Right forelimb (tissue), 1 donor: ENCODE measurements at places on chromosomes 5 and 9.

- DNase-seq = no peak
These were observed 20.5 kb upstream of the ZFR start for GRCh38 chr5:32465076-32465475.

- DNase-seq = no peak
These were observed 39.3 kb downstream of the RNF145 start for GRCh38 chr5:159170021-159170420.

DNA sequence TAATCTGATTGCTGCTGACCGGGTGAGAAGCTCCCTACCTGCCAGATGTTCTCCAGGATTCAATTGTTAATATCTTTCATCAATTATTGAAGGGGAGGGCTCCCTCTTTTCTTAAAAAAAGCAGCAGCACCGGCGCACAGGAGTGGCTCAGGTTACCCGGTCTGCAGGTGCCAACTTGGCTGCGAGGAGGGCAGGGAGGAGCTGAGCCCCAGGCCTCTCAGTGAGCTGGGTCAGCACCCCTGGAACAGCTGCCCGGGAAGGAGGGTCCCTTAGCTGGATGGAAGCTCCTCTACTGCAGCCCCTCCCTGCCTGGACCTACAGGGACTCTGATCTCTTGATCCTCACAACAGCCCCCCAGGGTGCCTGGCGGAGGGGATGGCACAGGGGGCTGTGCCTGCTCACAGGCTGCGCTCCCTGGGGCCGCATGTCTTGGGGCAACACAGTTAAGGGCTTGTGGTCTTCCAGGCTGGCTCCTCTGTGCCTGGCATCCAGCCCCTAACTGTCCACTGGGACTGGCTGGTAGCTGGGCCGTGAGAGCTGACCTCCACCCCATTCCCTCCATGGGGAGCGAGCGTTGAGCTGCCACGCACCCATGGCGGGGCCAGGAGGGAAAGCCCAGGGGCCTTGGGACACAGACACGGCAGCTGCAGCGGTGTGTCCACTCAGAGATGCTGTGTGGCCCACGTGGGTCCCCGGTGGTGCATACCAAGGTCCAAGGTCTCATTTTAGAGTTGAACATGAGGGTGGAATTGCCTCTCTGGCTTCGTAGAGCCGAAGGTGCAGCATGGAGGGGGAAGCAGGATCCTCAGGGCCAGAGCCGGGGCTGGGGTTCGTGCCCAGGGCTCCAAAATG lies 28.6 kb upstream of the TMEM250 start:
- no peak for DNase-seq

GRCh38 chr5:147290261-147290660 lies 55.4 kb downstream of the STK32A start:
- DNase-seq = no peak

GRCh38 chr5:124671193-124671592 lies 75.2 kb downstream of the ZNF608 start:
- DNase-seq = no peak

DNA sequence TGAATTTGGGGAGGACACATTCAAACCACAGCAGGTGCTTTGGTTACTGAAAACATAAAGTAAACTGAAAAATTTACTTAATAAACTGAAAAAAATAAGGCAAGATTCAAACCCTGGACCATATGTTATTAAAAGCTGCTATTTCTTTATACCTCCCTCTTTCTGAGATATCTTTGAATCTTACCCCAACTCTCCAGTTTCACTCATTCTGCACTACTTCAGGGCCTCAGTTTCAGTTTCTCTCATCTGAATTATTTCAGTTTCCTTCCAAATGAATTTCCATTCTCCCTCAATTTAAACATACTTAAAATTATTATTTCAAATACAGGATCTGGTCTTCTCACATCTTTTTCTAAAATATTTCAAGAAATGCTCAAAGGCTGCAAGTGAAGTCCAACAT lies 4.9 kb upstream of the OXCT1 start:
- DNase-seq = no peak

DNA sequence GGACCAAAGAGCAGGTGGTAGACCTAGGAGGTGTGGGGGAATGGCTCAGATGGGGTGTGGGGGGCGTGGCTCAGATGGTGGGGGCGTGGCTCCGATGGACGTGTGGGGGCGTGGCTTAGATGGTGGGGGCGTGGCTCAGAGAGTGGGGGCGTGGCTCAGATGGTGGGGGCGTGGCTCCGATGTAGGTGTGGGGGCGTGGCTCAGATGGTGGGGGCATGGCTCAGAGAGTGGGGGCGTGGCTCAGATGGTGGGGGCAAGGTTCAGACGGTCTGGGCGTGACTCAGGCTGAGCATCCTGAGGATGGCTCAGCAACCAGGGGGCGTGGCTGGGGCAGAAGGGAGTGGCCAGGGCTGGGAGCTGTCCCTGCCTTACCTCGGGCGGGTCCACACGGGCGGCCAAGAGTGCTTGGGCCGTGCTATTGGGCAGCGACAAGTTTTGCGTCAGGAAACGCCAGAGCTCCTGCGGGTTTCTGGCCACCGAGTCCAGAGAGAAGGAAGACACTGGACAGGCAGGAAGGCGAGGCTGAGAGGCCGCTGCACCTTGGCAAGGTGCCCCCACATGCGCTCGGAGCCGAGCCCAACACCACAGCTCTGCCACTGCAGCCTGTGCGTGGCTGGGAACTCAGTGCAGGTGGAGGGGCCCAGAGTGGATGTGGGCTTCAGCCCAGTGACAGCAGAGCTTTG lies 5.9 kb downstream of the ABCA2 start:
- DNase-seq = no peak

- no peak for DNase-seq
These were observed 26.0 kb downstream of the ADAMTSL1 start for GRCh38 chr9:18499980-18500379.

- DNase-seq = no peak
These were observed 4.8 kb upstream of the IER5L start for GRCh38 chr9:129182625-129183494.

GRCh38 chr5:66174338-66174737 lies 30.2 kb downstream of the SREK1 start:
- DNase-seq = no peak

- no peak for DNase-seq
These were observed 3.9 kb downstream of the ZDHHC12 start for GRCh38 chr9:128719919-128720605.

DNA sequence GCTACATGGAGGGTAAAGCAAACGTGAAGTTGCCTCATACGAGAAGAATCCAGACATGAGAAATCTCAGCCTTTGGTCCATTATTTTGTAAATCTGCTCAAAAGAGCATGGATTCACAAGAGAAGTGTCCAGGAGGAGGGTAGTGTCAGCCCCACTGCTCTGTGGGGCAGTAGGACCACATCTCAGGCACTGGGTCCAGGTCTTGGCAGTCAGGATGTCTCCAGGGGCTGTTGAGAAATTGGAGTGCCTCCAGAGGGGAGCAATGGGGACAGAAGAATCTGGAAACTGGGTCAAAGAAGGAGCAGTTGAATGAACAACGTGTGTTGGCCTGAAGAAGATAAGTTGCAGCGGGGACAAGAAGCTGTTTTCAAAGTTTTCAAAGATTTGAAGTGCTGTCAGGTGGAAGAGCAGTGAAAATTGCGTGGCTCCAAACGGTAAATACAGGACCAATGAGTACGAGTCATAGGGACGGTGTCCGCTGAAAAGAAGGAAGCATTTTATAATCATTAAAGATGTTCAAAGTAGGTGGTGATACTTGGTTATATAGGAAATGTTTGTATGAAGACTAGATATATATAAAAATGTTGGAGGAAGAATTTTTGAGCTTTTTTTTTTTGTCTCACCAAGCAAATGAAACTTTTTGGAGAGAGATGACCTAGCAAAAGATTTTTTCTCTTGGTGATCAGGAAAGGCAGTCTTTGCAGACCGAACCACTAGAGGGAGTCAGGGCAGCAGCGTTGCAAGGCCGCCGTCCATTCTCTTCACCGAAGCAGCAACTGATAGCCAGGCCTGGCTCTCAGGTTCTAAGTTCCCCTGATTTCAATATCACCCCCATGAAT lies 57.1 kb upstream of the ZBED3 start:
- DNase-seq = peak; percentile 70

DNA sequence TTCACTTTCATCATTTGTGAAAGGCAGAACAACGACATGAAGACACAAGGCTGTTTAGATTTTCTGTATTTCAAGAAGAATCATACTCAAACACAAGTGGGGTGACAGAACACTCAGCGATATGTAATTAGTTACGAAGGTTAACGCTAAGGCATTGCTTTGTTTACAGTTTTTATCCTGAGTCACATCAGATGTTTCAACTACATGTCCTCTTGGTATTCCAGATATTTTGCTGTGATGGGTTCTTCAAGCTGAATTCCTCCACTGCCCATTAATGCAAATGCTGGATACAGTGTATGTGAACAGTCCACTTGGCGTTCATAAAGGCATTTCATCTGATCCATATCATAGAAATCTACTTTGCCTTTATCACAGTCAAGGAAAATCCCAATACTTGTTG lies 43.4 kb downstream of the TRIM36 start:
- no peak for DNase-seq

DNA sequence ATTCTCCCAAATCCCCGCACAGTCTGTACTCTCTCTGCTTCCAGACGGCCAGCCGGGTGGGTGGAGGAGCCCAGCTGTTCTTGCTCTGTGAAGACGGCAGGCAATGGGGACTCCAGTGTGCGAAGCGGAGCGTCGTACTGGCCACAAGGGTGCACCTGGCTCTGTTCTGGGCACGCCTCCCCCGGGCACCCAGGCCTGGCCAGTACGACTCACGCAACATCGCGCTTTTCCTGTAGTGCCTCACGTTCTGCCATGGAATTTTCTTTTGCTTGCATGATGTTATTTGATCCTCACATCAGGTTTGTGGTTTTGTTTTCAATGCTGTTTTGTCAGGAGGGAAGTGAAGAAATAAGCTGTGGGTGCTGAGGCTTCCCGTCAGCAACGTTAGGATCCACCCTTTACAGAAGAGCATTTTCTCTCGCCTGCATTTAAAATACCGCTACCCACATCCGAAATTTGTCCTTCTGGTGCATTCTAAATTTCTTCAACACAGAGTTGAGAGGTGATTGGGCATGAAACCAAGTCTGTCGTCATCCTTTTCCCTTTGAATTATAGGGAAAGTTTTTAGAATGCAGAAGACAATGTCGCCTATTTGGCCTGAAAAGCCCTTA lies 311.7 kb downstream of the TRIM36 start:
- no peak for DNase-seq

DNA sequence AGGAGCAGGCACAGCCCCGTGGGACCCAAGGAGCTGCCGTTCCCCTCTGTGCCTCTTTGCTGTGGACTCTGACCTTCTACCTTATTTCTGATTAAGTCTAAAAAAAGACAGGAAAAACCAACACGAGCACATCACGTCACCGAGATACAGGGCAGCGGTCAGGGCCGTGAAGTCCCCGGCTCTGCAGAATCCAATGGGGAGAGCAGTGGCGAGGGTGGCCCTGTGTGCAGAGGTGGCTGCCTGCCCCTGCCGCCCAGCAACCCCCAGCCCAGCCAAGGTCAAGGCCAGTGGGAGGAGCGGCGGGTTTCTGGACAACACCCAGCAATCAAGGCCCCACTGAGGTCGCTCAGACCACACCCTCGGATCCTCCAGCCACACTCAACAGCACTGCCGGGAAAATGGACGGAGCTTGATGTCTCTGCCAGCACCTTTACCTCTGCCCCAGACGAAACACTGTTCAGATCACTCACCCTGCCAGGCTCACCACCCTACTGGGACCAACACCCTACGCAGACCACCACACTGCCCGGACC lies 32.7 kb upstream of the SLC9A3 start:
- peak; percentile 33 for DNase-seq

- no peak for DNase-seq
These were observed 20.6 kb downstream of the MEGF9 start for GRCh38 chr9:120693700-120694008.

GRCh38 chr5:167657016-167657415 lies 634.4 kb upstream of the WWC1 start:
- no peak for DNase-seq

DNA sequence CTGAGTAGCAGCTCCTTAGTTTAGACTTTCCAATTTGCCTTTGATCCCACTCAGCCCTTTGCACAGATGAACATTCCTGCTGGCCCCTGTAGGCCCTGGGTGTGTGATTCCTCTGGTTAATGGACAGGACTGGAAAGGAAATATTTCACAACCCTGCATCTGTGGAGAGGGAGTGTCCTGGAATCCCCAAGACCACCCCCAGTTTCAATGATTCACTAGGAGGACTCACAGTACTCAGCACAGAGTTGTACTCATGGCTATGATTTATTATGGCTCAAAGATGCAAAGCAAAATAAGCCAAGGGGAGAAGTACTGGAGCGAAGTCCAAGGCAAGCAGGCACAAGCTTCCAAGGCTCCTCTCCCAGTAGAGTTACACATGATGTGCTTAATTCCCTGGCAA lies 42.4 kb upstream of the TJP2 start:
- no peak for DNase-seq

GRCh38 chr5:62065050-62065449 lies 241.0 kb upstream of the KIF2A start:
- DNase-seq = no peak

DNA sequence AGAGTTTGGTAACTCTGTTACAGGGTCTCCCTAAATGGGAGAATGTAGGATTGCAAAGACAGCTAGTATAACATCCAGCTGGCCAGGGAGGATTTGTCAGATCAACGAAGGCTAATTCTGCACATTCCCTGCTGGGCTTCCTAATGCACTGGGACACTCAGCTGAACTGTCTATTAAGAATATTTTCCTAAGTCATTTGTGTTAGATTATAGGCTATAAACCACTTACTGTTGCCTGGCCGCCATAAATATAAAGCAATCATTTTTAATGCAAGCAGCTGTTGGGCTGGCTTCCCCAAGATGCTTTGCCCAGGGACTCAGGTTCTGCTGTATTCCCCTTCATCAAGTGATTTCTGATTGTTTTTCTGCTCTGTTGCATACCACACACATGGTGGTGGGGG lies 35.3 kb upstream of the SLIT3 start:
- DNase-seq = no peak

GRCh38 chr5:68217528-68217927 lies 2.0 kb downstream of the PIK3R1 start:
- no peak for DNase-seq

DNA sequence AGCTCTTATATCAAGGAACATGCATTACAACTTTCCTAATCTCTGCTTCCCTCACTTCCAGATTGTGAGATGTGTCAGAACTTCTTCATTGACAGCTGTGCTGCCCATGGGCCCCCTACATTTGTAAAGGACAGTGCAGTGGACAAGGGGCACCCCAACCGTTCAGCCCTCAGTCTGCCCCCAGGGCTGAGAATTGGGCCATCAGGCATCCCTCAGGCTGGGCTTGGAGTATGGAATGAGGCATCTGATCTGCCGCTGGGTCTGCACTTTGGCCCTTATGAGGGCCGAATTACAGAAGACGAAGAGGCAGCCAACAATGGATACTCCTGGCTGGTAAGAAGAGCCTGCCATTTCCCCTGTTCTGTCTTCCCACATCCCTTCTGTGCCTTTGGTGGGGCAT lies 15.1 kb downstream of the PRDM9 start:
- DNase-seq = no peak

- no peak for DNase-seq
These were observed 640.0 kb upstream of the ARRDC3 start for GRCh38 chr5:92023141-92023471.

DNA sequence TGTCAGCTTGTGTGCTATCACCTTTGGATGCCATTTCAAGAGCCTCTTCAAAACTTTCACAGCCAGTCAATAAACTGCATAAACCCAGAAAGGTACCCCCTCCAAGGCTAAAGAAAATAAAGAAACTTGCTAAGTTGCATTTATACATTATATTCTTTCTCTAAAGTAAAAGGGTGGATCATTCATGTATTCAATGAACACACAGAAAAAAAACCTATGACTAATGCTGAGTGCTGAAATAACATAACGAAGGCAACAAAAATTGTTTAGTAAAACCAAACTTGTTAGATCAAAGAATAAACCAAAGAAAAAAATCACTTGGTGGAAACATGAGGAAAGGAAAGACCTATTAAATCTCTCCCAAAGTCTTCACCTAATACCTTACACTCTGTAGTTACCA lies 15.2 kb downstream of the PANK3 start:
- DNase-seq = no peak
